Urothelium cell line (cell line): ENCODE measurements at places on chromosomes 2 and 18.

DNA sequence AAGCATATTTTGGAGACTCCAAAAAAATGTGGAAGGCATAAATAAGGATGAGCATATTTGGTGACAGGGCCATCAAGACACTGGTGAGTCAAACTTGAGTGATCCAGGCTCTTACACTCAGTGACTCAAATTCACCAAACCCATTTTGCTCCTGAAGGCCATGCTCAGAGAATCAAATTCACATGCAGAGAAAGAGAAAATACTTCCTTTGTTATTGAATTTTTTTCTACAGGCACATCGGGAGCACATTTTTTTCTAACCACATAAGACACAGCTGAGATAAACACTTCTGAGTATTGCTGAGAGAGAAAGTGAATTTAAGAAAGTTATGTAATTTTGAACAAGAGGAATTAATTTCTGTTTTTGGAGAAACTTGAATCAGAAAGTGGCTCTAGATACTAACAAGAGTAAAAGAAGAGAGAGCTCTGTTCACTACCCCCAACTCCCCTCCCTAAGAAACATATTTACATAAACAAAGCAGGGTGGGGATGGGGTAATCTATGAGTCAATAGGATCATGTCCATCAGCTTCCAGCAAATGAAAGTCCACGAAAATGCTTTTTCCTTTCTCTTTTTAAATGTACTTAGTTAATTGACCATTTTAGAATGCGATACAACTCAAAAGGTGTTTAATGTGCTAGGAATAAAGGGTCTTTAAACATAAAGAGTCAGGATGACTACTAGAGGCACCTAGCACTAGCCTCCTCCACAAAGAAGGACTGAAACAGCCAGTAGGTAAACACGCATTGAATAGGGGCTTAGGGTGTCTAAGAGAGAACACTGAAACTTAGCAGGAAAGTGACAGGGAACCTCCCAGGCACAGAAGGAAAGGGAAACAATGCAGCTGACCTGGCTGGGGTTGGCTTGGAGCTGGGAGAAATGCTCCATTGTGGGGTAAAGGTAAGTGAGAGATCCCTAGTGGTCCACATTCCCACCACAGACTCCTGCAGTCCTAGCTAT is 152.3 kb downstream of the KCNE4 start:
- peak; percentile 13 for DNase-seq

DNA sequence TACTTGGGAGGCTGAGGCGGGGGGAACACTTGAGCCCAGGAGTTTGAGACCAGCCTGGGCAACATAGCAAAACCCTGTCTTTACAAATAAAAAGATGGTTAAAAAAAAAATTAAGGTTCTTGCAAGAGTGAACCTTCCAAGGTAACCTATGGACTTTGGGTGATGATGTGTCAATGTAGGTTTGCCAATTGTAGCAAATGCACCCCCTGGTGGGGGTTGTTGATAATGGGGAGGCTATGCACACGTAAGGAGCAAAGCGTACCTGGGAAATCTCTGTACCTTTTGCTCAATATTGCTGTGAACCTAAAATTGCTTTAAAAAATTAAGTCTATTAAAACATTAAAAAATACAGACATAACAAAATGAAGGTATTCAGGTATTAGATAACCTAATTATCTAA is 70.4 kb downstream of the CWC22 start:
- DNase-seq, result peak; percentile 9

- DNase-seq, result no peak
Measured at GRCh38 chr2:147567136-147567535, 277.7 kb upstream of the ACVR2A start.

DNA sequence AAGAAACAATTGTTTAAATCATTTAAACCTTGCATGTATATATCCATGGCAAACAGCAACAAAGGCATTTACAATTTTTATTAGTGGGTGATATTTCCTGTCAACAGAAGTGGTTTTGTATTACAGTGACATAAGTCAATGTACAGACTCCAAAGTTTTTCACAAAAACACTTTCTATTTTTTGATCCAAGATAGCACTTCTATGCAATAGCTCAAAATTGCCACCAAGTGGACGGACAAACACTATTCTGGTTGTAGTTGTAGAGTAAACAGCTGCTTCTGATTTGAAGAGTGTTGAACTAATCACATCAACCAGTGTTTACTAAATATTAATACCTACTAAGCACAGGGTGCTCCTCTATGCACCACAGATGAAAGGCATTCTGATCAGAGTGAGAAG is 421.4 kb downstream of the NCKAP5 start:
- DNase-seq, result no peak

- no peak for DNase-seq
Measured at GRCh38 chr2:199509403-199509802, 51.7 kb upstream of the SATB2 start.

GRCh38 chr2:85504778-85505261 is 34.1 kb upstream of the MAT2A start:
- DNase-seq, result peak; percentile 85

GRCh38 chr2:222609381-222609780 is 46.5 kb downstream of the FARSB start:
- no peak for DNase-seq

GRCh38 chr2:67032076-67032475 is 365.1 kb upstream of the ETAA1 start:
- no peak for DNase-seq

GRCh38 chr2:122083256-122084048 is 328.0 kb downstream of the TSN start:
- no peak for DNase-seq

GRCh38 chr2:15241201-15241600 is 319.9 kb downstream of the NBAS start:
- peak; percentile 48 for DNase-seq

- DNase-seq, result no peak
Measured at GRCh38 chr2:85516653-85517389, 22.1 kb upstream of the MAT2A start.

GRCh38 chr2:118893100-118893499 is 45.7 kb upstream of the EN1 start:
- no peak for DNase-seq

DNA sequence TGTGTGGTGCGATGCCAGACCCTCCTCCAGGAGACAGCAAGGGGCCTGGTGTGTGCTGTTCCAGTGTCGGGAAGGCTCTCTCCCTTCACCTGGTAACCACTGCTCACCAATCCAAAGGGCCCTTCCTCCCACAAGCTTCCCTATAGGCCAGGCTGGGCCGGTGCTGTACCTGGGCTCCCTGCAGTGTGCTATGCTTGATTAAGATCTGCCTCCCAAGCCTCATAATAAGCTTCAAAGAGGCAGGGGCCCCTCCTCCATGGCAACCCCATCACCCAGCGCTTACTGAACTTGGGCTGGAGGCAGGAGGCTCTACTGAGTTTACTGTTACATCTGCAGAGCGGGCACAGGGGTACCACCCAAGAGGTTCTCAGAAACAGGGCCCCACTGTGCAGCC is 4.5 kb upstream of the MAL start:
- no peak for DNase-seq

GRCh38 chr2:225429717-225430116 is 30.2 kb downstream of the NYAP2 start:
- no peak for DNase-seq

DNA sequence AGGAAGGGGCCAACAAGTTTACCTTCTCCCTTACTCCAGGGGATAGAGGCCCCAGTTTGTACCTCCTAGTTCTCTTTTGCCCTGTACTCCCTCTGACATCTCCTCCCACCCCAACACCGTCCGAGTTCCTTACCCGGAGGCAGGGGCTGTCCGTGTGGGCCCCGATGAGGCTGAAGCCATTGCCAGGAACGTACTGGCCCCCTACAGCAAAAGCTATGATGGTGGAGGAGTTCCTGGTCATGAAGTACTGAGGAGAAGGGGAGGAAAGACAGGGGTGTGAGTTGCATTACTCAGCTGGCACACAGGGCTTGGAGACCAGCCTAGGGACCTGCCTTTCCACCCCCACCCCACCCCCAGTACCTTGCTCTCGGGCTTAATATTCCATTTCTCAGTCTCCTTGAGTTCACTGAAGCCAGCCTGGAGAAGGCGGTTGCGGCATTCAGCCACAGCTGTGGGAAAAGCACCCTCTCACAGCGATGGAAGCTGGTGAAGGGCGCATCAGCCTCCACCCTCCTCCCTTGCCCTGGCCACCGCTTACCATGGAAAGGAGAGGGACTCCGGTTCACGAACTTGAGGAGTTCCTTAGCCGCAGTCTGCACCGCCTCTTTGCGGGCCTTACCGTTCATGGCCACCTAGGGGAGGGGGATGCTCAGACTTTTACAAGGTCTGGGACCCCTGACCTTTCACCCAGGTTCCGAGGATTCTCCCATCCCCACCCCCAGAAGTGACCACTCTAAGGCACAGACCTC is 1.0 kb downstream of the DNPEP start:
- no peak for DNase-seq

- no peak for DNase-seq
Measured at GRCh38 chr2:235001237-235002133, 49.7 kb downstream of the SH3BP4 start.

- DNase-seq, result no peak
Measured at GRCh38 chr18:48801728-48802542, 148.8 kb downstream of the SMAD7 start.

GRCh38 chr2:9375857-9376428 is 47.4 kb downstream of the ITGB1BP1 start:
- no peak for DNase-seq

GRCh38 chr18:5890331-5891183 is 4.8 kb downstream of the TMEM200C start:
- DNase-seq, result peak; percentile 75

- no peak for DNase-seq
Measured at GRCh38 chr2:108616751-108617161, 82.5 kb downstream of the LIMS1 start.

GRCh38 chr2:105584435-105585010 is 160.2 kb upstream of the NCK2 start:
- no peak for DNase-seq

DNA sequence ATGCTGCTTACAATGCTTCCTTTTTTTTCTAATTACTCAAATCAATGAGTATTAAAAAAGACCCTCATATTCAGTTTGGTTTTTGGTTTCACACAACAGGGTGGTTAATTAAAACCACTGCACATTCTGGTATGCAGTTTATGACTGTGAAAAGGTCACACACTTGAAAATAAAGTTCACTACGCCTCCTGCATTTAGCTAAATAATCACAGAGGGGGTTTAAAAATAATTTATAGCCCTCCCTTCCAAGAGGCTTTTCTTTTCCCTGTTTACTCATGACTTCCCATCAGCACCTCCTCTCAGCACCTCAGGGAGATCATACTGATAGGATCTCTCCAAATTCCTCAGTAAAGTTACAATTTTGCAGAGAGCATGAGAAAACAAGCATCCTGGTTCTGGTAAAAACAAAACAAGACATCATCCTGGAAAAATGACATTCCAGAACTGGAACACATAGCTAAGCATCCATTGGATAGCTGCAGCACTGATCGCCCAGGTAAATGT is 129.5 kb upstream of the TMEM200C start:
- no peak for DNase-seq

- no peak for DNase-seq
Measured at GRCh38 chr18:8813611-8814010, 108.3 kb downstream of the MTCL1 start.
